Dermis lymphatic vessel endothelial cell (primary cell): ENCODE measurements at places on chromosomes 5 and 9. TPM values are rescaled to one million over a fixed set of nuclear protein-coding genes. Genes with fewer than 3 reads are reported as not detected.

Gene OTP
- total RNA-seq, result not detected in 2 replicates

Gene SLC6A3
- under 0.01 TPM in 1 of 2 replicates, not detected in the other for total RNA-seq

Gene STARD4
- 43.3 and 49.6 TPM in 2 replicates for total RNA-seq

Gene FBXL17
- 8.2 and 9.0 TPM in 2 replicates for total RNA-seq

Gene LAMC3
- 0.22 and 1.5 TPM in 2 replicates for total RNA-seq

Gene GABRA6
- not detected in 2 replicates for total RNA-seq

Gene PRLR
- not detected in 2 replicates for total RNA-seq

Gene QRFP
- not detected in 2 replicates for total RNA-seq

Gene TEX48
- total RNA-seq, result not detected in 2 replicates

Gene CDX1
- total RNA-seq, result under 0.01 TPM in 1 of 2 replicates, not detected in the other

Gene SV2C
- total RNA-seq, result under 0.01 TPM in 2 replicates

Gene NRARP
- 23.0 and 41.4 TPM in 2 replicates for total RNA-seq

Gene PCAT7
- total RNA-seq, result not detected in 2 replicates

Gene TTC39B
- total RNA-seq, result 3.0 and 7.3 TPM in 2 replicates

Gene CORO2A
- 0.26 and 0.76 TPM in 2 replicates for total RNA-seq

Gene PCDHB12
- 0.33 and 0.60 TPM in 2 replicates for total RNA-seq

Gene DIAPH1
- total RNA-seq, result 33.9 and 38.7 TPM in 2 replicates

Gene HK3
- under 0.01 TPM in 1 of 2 replicates, not detected in the other for total RNA-seq

Gene SHISAL2B
- not detected in 2 replicates for total RNA-seq

Gene GPX8
- total RNA-seq, result 9.9 and 17.2 TPM in 2 replicates

Gene CCDC192
- total RNA-seq, result not detected in 2 replicates

Gene PSD2
- under 0.01 and 0.09 TPM in 2 replicates for total RNA-seq

Gene GRIN1
- total RNA-seq, result under 0.01 TPM in 1 of 2 replicates, not detected in the other

Gene ZNF483
- 2.4 and 2.9 TPM in 2 replicates for total RNA-seq

Gene ZNF366
- 0.11 and 0.17 TPM in 2 replicates for total RNA-seq

Gene TMCO6
- total RNA-seq, result 9.8 and 11.7 TPM in 2 replicates

Gene PDCD1LG2
- total RNA-seq, result 0.34 and 0.54 TPM in 2 replicates

Gene PCDHGA9
- 2.0 and 3.2 TPM in 2 replicates for total RNA-seq

Gene PKD2L2
- not detected in 2 replicates for total RNA-seq

Gene PSMB7
- 167 and 197 TPM in 2 replicates for total RNA-seq

Gene FGFR4
- 1.3 and 3.3 TPM in 2 replicates for total RNA-seq

Gene SPINK6
- total RNA-seq, result not detected in 2 replicates

Gene ENTPD2
- total RNA-seq, result not detected in 2 replicates

Gene LCN1
- not detected in 2 replicates for total RNA-seq

Gene MYO10
- total RNA-seq, result 55.2 and 60.9 TPM in 2 replicates

Gene GLRA1
- total RNA-seq, result not detected in 2 replicates

Gene IGFBPL1
- total RNA-seq, result not detected in 2 replicates

Gene ANKRD55
- total RNA-seq, result 2.9 and 3.0 TPM in 2 replicates

Gene CDH9
- not detected in 2 replicates for total RNA-seq

Gene RBM22
- 15.8 and 23.1 TPM in 2 replicates for total RNA-seq

Gene PDZD2
- total RNA-seq, result 0.26 and 0.33 TPM in 2 replicates

Gene PRRT1B
- total RNA-seq, result not detected in 2 replicates

Gene LCN2
- total RNA-seq, result not detected in 2 replicates

Gene FOXD4L4
- under 0.01 and 0.09 TPM in 2 replicates for total RNA-seq

Gene PRR16
- under 0.01 and 0.11 TPM in 2 replicates for total RNA-seq

Gene TTLL11
- total RNA-seq, result 1.6 and 2.7 TPM in 2 replicates
